Keratinocyte (primary cell): ENCODE measurements at places on chromosomes 2 and 18.

- DNase-seq = no peak
Measured at GRCh38 chr18:62285281-62285680, 39.8 kb upstream of the TNFRSF11A start.

DNA sequence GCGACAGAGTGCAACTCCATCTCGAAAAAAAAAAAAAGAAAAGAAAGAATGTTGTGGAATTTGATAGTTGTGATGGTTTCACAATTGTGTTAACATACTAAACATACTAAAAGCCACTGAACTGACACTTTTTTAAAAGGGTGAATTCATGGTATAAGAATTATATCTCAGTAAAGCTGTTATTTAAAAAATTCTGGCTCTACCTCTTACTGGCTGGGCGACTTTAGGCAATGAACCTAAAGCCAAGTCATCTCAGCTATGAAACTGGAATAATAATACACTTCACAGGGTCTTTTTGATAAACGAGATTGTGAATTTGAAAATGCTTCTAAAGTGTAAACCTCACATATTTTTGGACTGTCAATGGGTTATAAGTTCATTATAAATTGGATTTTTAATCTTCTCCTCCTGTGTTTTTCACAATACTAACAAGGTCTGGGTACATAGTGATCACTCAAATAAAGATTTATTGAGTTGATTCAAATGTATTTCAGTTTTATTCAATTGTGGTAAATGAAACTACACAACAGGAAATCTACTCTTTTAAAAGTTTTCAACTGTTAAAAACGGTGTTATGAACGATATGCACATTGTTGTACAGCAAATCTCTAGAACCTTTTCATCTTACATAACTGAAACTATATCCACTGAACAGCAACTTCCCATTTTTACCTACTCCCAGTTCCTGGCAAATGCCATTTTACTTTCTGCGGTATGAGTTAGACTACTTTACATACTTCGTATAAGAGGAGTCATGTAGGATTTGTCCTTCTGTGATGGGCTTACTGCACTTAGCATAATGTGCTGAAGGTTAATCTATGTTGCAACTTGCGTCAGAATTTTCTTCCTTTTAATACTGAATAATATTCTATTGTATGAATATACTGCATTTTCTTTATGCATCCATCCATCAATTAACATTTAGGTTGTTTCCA lies 43.0 kb upstream of the GTF2A1L start:
- DNase-seq = no peak

- no peak for DNase-seq
Measured at GRCh38 chr2:233417282-233417681, 63.0 kb downstream of the DGKD start.

DNA sequence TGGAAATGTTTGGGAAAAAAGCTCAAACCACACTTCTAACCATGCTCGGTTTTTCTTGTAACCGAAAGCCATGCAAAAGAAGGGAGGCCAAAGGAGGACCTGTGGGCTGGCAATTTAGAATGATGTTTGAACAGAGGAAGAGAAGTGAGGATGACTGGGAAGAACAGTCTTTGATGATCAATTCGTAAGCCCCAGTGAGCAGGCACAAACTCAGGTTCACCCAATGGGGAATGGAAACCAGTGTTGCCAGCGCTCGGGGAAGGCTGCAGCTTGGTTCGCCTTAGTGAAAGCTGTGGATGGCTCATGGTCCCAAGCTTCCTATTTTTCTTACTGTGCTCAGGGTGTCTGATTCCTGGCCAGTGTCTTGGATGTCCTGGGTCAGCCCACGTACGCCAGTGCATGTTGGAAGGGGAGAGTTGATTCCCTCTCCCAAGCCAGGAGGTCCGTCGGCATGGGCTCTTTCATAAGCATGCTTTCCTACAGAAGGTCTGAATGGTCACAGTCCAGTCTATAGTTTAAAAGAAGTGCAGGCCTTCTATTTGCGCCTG lies 79.2 kb downstream of the VAPA start:
- no peak for DNase-seq

GRCh38 chr2:174764280-174765255 lies at the start of gene CHRNA1:
Gene CHRNA1 (minus strand): TSS chr2:174764472. CDS start chr2:174764394, 78 bp downstream.
- no peak for DNase-seq

GRCh38 chr18:62332964-62333695 lies 8.0 kb downstream of the TNFRSF11A start:
- no peak for DNase-seq

GRCh38 chr2:105398336-105399206 lies at the start of gene FHL2:
Gene FHL2 (minus strand): TSS chr2:105399051. CDS start chr2:105386516, 12,535 bp downstream.
- DNase-seq = no peak

- no peak for DNase-seq
Measured at GRCh38 chr2:173955004-173955403, 10.2 kb downstream of the SP3 start.

- peak; percentile 82 for DNase-seq
Measured at GRCh38 chr2:173151671-173152401, 76.2 kb downstream of the MAP3K20 start.

- DNase-seq = no peak
Measured at GRCh38 chr2:169005080-169005598, 26.0 kb downstream of the ABCB11 start.

DNA sequence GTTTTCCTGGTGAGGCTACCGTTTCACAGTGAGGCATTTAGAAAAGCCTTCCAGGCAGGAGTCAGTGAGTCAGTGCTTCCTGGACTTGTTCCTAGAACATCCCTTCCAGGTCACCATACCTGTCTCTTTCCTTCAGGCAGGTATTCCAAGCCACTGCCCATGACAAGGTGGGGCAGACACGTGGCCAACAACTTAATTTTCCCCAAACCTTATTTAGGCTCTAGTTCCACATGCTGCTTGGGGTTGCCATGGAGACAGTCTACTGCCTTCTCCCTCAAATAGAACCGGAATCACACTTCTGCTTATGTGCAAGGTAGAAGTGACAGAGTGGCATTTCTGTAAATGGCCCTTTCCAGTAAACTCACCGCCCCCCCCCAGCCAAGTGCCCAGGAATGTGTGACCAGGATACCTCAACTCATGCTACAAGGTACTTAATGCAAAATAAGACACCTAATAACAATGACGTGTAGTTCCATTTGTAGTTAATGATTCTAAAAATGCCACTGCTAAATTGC lies 258.3 kb downstream of the PRKCE start:
- peak; percentile 84 for DNase-seq

GRCh38 chr18:28267878-28268625 lies 91.1 kb upstream of the CDH2 start:
- DNase-seq = no peak

DNA sequence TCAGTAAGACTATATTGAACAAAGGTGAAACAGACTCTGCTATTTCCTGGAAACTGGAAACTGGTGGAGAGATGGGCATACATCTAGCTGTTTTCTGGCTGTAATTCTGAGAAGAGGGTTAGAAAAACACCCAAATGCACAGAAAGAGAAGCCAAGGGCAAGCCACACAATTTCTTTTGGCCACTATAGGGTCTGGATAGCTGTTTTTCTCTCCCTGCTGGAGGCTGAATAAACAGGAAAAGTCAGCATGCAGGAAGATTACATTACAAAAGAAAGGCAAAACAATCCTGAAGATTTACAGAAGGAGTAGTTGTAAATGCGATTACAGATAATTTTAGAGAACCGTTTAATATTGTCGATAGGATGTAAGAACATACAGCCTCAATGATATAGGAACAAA lies 186.2 kb upstream of the REG3G start:
- DNase-seq = no peak

GRCh38 chr2:155389224-155389623 lies 690.7 kb downstream of the KCNJ3 start:
- no peak for DNase-seq

- no peak for DNase-seq
Measured at GRCh38 chr2:121648206-121649148, 785 bp downstream of the CLASP1 start.

GRCh38 chr2:102801098-102801718 lies 39.4 kb downstream of the TMEM182 start:
- no peak for DNase-seq

GRCh38 chr18:77067291-77068061 lies 65.1 kb downstream of the MBP start:
- DNase-seq = no peak

DNA sequence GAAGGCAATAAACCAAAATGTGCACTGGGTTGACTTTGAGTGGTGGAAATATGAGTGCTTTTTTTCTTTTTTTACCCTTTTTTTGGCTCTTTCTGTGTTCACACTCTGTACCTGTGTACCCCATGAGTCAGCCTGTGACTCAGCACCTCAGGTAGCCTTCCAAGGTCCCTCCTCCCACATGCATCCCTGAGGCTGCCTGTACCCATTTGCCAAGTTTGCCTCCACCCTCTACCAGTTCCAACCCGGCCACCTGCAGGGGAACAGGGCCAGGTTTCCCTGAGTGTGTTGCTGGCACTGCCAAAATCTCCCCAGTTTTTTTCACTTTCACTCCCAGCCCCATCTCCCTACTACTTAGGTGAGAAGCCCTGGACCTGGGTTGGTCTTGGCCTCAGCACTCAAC lies 14.0 kb downstream of the CXCR1 start:
- DNase-seq = peak; percentile 73

DNA sequence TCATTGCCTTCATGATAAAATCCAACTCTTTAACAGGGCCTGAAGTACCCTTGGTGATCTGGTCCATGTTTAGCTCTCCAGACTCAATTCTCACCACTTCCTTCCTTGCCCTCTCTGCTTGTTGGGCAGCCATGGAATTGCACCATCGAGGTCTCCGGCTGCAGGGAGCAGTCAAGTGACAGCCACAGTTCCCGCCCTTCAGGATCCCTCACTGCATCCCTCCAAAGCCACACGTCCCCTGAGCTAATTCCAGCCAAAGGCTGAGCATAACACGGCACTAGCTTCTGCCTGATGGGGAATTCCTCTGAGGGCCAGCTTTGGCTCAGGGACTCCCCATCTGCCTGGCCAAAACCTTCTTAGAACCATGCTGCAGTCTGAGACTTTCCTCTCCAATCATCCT lies 47.4 kb upstream of the SLC1A4 start:
- DNase-seq = no peak

DNA sequence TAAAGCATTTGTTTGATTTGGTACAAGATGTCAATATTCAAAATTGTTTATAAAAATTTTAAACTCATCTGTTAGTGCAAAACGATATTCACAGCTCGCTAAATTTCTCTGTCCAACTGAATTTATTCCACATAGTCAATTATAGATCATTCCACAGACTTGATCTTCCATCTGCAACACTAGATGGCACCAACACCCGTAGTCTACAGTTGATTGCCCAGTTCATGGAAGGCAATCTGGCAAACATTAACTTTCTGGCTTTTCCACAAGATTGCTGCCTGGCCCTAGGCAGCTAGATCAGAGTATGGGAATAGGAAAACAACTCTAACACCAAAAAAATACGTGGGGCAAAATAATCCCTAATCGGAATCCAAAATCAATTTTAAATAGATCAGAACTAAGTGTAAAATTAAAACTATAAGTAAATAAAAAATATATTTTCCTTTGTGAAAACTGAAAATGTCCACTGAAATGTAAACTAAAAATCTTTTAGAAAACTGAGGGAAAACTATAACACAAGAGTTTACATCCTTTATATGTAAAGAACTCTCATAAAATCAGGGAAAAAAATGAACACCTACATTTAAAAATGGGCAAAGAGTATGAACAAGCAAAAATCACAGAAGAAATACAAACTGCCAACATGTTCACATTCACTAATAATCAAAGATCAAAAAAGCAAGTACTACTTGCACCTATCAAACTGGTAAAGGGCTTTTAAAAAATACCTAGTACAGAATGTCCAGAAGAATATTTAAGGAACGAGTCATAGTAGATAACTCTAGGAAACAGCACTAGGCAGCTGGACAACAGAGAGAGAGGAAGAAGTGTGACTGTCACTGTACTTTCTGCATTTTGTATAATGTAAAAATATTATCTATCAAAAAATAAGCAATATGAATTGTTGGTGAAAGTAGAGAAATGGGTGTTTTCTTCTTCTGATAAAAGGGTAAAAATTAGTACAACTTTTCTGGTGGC lies 35.0 kb downstream of the RTN4 start:
- DNase-seq = no peak

DNA sequence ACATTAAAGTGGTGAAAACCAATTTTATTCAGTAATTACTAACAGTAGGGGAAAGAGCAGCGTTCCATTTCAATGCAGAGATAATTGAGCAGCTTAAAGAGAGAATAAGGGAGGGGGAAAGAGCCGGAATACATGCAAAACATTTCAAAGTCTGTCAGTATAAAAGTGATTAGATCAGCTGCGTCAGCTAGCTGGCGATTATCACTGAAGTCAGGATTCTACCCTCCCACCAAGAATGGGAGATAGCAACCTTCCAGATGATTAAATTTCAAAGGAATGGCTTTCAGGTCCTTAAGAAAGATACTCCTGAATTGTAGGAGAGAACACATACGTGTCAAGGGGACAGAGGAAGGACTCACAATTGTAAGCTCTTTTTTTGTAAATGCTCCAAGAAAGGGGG lies 2.7 kb upstream of the ZC3H6 start:
- no peak for DNase-seq

- no peak for DNase-seq
Measured at GRCh38 chr2:8588831-8589191, 93.0 kb upstream of the ID2 start.

- no peak for DNase-seq
Measured at GRCh38 chr2:7899241-7899640, 782.6 kb upstream of the ID2 start.

DNA sequence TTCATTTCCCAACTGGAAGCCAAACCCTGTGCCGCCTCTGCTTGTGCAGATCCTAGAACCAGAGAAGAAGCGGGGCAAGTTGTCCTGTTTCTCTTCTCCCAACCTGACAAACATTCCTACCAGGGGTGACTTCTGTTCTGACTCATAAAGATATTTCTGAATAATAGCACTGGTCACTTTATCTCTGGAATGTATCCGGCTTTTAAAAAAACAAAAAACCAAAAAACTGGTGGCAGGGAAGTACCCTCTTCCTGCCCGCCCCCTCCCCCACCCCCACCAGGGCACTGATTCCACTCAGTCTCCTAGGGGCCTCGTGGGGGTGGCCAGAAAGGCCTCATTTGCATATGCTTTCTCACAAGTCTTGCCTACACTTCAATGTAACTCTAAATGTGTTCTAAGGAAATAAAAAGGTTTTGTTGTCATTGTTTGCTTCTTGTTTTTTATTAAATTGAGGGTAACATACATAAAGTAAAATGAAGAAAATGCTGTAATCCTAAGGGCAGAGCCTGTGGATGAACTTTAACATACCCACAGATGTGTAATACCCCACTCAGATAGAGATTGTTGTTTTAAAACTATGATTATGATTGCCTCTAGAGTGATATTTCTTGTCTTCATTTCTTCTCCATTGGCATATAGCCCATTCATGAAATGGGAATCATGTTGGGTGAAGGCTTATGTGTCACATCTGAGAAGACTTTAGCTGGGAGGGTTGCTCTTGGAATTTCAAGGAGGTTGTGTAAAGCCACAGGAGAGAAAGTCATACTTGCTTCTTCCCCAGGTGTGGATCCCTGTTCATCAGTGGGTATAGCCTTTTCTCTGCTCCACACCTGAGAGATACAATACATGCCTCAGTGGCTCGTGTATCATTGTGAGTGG lies 5.3 kb upstream of the FOSL2 start:
- DNase-seq = no peak

GRCh38 chr2:8653485-8653884 lies 28.4 kb upstream of the ID2 start:
- no peak for DNase-seq

- DNase-seq = no peak
Measured at GRCh38 chr2:236851187-236851586, 234.5 kb upstream of the COPS8 start.
